Suprapubic skin (tissue), 4 donors: ENCODE measurements at places on chromosomes 2 and 18. TPM values are rescaled to one million over a fixed set of nuclear protein-coding genes. Genes with fewer than 3 reads are reported as not detected.

- H3K27ac ChIP-seq: no peak overlapping the region
- no peak overlapping the region for H3K4me3 ChIP-seq
- no peaks in the 10 kb centered on the region for H3K36me3 ChIP-seq
- DNase-seq: no peak
- H3K27me3 ChIP-seq: no peaks in the 10 kb centered on the region
Observed at GRCh38 chr2:53148221-53148620, 619.4 kb upstream of the CHAC2 start.

DNA sequence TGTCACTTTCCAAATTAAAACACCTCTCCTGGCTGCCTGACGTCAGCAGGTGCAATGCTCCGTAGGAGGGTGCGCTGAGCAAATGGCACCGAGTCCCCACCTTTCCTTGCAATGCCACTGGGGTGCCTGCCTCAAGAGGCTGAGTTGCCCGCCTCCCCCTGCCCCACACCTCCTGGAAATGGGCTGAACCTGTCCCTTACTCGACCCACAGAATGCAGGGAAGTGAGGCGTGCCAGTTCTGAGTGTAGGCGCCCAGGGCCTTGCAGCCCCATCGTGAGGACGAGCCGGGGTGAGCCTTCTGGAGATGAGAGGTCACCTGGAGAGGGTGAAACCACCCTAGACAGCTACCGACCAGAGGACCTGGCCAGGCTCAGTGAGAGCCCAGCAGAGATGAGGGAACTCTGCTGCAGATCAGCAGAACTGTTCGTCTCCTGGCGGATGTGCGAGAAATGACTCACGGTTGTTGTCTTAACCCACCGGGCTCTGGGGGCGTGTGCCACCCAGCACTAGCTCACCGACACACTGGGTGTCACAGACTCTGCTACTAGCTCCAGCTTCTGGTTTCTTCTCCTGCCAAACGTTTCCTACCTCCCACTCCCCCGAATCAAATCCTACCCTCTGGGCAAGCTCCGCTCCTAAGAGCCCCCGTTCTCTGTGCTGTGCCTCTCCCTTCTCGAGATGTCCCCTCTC, 168.7 kb upstream of the HDAC4 start:
- H3K4me3 ChIP-seq: no peak overlapping the region
- no peak for DNase-seq
- H3K27me3 ChIP-seq: no peaks in the 10 kb centered on the region

GRCh38 chr2:174623690-174624089, 26.1 kb upstream of the WIPF1 start:
- H3K4me3 ChIP-seq: no peak overlapping the region
- H3K27ac ChIP-seq: no peak overlapping the region
- no peaks in the 10 kb centered on the region for H3K36me3 ChIP-seq
- no peaks in the 10 kb centered on the region for H3K27me3 ChIP-seq
- peaks cover 7% of the 10 kb centered on the region for H3K4me1 ChIP-seq

- DNase-seq: no peak
- H3K4me3 ChIP-seq: no peak overlapping the region
- H3K4me1 ChIP-seq: no peaks in the 10 kb centered on the region
- no peaks in the 10 kb centered on the region for H3K27me3 ChIP-seq
Observed at GRCh38 chr2:19408592-19408991, 50.2 kb upstream of the OSR1 start.

- no peak for DNase-seq
- no peak overlapping the region for H3K27ac ChIP-seq
- no peak overlapping the region for H3K4me3 ChIP-seq
- H3K36me3 ChIP-seq: no peaks in the 10 kb centered on the region
Observed at GRCh38 chr2:42216694-42217093, 47.5 kb downstream of the EML4 start.

DNA sequence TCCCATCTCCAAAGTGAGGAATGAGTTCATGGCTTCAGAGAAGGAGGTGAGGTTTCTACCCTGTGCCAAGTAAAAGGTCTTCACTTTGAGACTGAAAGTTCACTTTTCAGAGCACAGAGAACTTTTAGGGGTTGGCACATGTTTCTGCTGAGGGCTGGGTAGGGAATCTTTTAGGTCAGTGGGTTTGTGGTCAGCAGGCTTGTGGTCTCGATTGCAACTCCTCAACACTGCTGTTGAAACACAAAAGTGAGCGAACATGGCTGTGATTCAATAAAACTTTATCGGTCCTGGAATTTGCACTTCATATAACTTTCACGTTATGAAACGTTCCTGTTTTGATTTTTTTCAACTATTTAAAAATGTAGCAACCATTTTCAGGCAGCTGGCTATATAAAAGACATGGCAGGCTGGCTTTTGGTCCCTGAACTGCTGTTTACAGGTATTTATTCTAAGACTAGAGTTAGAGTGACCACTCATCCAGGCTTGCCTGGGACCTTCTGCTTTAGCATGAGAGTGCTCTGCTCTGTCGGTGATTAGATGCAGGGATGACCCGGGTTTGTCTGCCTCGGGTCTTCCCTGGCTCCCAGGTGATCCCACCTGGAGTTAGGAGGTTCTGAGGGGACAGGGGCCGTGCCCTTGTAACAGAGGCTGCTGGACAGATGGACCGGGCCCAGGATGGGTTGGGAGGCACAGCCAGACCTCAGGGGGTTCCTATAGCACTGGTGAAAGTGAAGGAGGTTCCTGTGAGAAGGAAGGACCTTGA, 62.7 kb upstream of the TAF1B start:
- no peaks in the 10 kb centered on the region for H3K36me3 ChIP-seq
- H3K27ac ChIP-seq: no peak overlapping the region
- peak; percentile 59 for DNase-seq
- peaks cover 35% of the 10 kb centered on the region for H3K4me1 ChIP-seq

- DNase-seq: no peak
- no peak overlapping the region for H3K27ac ChIP-seq
- no peaks in the 10 kb centered on the region for H3K36me3 ChIP-seq
- no peak overlapping the region for H3K4me3 ChIP-seq
- H3K27me3 ChIP-seq: peaks cover 3% of the 10 kb centered on the region
Observed at GRCh38 chr18:61340148-61340547, 6.9 kb downstream of the CDH20 start.

- no peaks in the 10 kb centered on the region for H3K27me3 ChIP-seq
- no peak for DNase-seq
- peaks cover 2% of the 10 kb centered on the region for H3K4me1 ChIP-seq
- H3K36me3 ChIP-seq: peaks cover 56% of the 10 kb centered on the region
Observed at GRCh38 chr2:36579297-36579664, 18.7 kb downstream of the FEZ2 start.

- H3K4me1 ChIP-seq: peaks cover 76% of the 10 kb centered on the region
- H3K27me3 ChIP-seq: peaks cover 59% of the 10 kb centered on the region
- H3K4me3 ChIP-seq: peak overlapping the region; percentile 58
- no peak for DNase-seq
- peak overlapping the region; percentile 81 for H3K27ac ChIP-seq
- peaks cover 16% of the 10 kb centered on the region for H3K36me3 ChIP-seq
Observed at GRCh38 chr2:74502147-74502719, 2.8 kb upstream of the LBX2 start.

DNA sequence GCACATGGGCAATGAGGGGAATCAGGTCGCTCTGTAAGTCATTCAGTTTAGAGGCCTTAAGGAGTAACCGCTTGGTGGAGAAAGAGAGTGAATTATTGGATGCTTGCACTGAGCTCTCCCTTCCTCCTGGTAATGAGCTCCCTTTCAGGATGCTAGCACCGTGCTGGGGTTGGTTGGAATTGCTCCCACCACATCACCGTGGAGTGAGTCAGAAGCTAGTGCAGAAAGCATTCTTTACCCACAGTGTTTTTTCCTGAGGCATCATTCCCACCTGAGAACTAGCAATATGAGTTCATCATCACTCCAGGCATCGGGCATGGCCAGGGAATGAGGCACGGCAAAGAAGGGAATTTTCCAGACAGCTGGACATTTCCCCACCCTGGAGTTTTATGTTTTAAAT, 57.6 kb downstream of the ITGB6 start:
- H3K27ac ChIP-seq: no peak overlapping the region
- no peak overlapping the region for H3K4me3 ChIP-seq
- no peaks in the 10 kb centered on the region for H3K27me3 ChIP-seq

DNA sequence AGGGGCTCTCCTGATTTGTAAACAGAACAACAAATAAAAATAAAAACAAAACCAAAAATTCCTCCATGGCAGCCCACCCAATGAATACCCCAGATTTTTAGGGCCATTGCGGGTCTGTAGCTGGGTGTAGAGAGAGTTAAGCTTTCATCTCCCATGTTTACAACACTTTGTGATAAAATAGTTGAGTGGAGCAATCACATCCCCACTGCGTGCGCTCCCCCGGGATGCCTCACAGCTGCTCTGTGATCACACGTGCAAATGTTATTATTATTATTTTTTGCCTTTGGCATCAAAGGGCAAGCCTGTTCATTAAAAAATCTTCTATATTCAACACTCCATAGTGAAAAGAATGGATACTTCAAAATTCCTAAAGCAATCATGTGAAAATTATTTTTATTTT, 118.0 kb downstream of the MBP start:
- peaks cover 21% of the 10 kb centered on the region for H3K36me3 ChIP-seq
- H3K27ac ChIP-seq: peak overlapping the region; percentile 67
- H3K27me3 ChIP-seq: no peaks in the 10 kb centered on the region
- H3K4me1 ChIP-seq: peaks cover 24% of the 10 kb centered on the region

- H3K36me3 ChIP-seq: no peaks in the 10 kb centered on the region
- H3K4me3 ChIP-seq: no peak overlapping the region
- H3K4me1 ChIP-seq: no peaks in the 10 kb centered on the region
- no peak for DNase-seq
Observed at GRCh38 chr2:181128199-181128598, 147.8 kb downstream of the UBE2E3 start.

DNA sequence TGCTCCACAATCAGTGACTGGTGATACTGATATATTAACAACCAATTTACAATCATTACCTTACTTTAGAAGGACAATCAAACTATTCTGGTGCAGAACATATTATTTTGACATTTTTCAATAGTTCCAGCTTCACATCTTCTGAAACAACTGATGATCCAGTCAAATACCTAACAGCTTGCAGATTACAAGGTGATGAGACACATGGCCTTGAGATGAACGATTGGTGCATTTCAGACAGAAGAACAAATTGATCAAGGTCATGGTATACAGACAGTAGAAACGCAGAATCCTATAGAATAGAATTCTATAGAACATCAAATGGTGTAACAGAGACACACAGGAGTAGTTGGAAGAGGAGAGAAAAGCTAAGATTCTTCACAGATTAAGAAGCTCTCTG, 24.8 kb downstream of the SESTD1 start:
- no peaks in the 10 kb centered on the region for H3K27me3 ChIP-seq
- no peak overlapping the region for H3K4me3 ChIP-seq
- peaks cover 21% of the 10 kb centered on the region for H3K4me1 ChIP-seq

GRCh38 chr2:237180987-237181386, 95.3 kb downstream of the COPS8 start:
- no peaks in the 10 kb centered on the region for H3K27me3 ChIP-seq
- no peak for DNase-seq
- no peaks in the 10 kb centered on the region for H3K4me1 ChIP-seq

GRCh38 chr18:58492891-58493469, 135.9 kb downstream of the ALPK2 start:
- no peak overlapping the region for H3K4me3 ChIP-seq
- DNase-seq: no peak
- peaks cover 3% of the 10 kb centered on the region for H3K27me3 ChIP-seq

DNA sequence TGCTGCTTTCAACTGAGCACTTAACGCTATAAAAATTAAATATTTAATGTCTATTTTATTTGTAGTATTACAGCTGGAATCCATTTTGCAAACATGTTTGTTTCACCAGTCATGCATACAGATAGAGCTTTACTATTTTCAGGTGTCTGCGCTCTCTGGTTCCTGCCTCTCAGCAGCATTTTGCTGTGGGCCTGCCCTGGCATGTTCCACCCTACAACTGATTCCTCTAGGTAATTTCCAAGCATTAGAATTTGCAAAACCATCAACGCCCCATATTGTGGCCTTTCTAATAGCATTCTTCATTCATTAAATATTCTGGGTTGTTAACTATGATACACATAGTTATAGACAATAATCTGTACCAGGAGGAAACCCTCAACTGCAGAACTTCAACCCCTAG, 266.4 kb upstream of the DLGAP1 start:
- H3K27me3 ChIP-seq: no peaks in the 10 kb centered on the region
- H3K4me1 ChIP-seq: no peaks in the 10 kb centered on the region
- no peak overlapping the region for H3K4me3 ChIP-seq
- no peak for DNase-seq
- H3K36me3 ChIP-seq: no peaks in the 10 kb centered on the region

- H3K27me3 ChIP-seq: no peaks in the 10 kb centered on the region
- no peak overlapping the region for H3K27ac ChIP-seq
- H3K4me1 ChIP-seq: no peaks in the 10 kb centered on the region
- no peaks in the 10 kb centered on the region for H3K36me3 ChIP-seq
- no peak overlapping the region for H3K4me3 ChIP-seq
Observed at GRCh38 chr2:30826916-30827315, 19.7 kb upstream of the CAPN13 start.

GRCh38 chr2:205053827-205054410, 508.6 kb downstream of the PARD3B start:
- H3K27me3 ChIP-seq: no peaks in the 10 kb centered on the region
- no peaks in the 10 kb centered on the region for H3K4me1 ChIP-seq
- DNase-seq: no peak
- H3K4me3 ChIP-seq: no peak overlapping the region
- no peaks in the 10 kb centered on the region for H3K36me3 ChIP-seq

ARHGAP15 gene
- 1.2 TPM for total RNA-seq

CTLA4 gene
- not detected for total RNA-seq

SPAST gene
- total RNA-seq: 22.3 TPM

DPP10 gene
- not detected for total RNA-seq

MC2R gene
- not detected for total RNA-seq
